Hematopoietic multipotent progenitor cell treated with erythropoietin and hydrocortisone succinate and interleukin-3 and kit ligand, for 8 days (in vitro differentiated cells): ENCODE measurements at places on chromosomes 1 and 21.

DNA sequence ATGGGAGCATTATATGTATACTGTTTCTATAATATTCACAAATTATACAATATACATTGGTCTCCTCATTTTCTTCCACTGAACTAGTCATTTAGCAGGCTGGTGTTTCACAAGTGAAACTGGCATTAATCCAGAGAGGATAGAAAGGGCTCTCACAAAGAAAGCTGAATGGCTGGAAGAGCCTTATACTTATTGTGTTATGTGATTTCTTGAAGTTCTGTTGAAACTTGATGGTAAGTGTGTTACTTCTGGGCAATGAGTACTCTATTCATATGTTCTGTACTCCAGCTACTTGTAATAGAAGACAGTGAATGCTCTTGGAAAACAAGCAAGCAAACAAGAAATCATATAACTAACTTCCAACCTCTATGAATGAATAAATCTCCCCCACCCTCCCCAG lies 14.9 kb downstream of the STX12 start:
- no peak for DNase-seq

GRCh38 chr1:222691016-222691415 lies 21.3 kb downstream of the AIDA start:
- DNase-seq = no peak

GRCh38 chr21:46145840-46146691 lies 9.3 kb downstream of the FTCD start:
- no peak for DNase-seq

GRCh38 chr1:210690236-210690635 lies 361.5 kb downstream of the HHAT start:
- DNase-seq = no peak

- DNase-seq = no peak
These were observed 50.7 kb upstream of the GPR157 start for GRCh38 chr1:9179463-9180110.

DNA sequence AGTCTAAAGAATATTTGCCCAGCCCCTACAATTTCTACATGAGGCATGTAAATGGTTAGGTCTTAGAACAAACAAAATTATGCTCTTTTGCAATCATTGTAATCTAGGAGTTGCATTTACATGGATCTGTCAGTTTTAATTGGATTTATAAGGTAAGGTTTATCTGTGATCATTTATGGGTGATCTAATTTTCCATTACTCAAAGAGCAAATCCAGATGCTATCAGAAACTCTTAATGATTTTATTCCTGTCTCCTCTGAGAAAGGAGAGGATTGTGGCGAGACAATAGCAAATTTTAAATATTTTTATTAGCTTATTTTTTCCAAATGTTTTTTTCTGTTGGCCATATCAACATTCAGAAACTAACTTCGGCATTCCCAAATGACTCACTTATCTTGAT lies 14.2 kb upstream of the NEGR1 start:
- DNase-seq = no peak

GRCh38 chr1:38420666-38421065 lies 374.1 kb upstream of the POU3F1 start:
- no peak for DNase-seq

GRCh38 chr1:94045465-94046056 lies 75.4 kb downstream of the ABCA4 start:
- DNase-seq = peak; percentile 67

DNA sequence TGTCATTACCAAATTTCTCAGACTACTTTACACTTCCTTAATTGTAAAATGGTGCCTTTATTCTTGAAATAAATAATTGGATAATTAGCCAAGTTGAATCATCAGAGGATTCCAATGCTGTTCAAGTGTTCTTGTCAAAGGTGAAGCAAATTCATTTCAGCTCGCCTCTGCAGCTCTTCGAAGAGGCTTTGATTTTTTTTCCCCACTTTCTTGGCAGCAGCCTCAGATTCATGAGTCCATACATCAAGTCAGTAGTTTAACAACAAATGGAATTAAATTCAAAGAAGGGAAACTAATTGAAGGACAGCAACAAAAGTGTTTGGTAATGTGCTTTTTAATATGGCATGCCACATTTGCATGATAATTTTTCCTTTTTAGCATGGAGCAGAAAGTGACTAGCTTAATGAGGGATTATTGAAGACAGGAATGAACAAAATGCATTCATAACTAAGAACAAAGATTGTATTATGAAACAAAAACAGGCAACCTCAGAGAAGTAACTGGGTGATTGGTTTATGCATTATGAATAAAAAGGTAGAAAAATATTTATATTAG lies 239.0 kb downstream of the USH2A start:
- DNase-seq = no peak

GRCh38 chr1:55005351-55006140 lies 6.8 kb downstream of the BSND start:
- DNase-seq = peak; percentile 4

DNA sequence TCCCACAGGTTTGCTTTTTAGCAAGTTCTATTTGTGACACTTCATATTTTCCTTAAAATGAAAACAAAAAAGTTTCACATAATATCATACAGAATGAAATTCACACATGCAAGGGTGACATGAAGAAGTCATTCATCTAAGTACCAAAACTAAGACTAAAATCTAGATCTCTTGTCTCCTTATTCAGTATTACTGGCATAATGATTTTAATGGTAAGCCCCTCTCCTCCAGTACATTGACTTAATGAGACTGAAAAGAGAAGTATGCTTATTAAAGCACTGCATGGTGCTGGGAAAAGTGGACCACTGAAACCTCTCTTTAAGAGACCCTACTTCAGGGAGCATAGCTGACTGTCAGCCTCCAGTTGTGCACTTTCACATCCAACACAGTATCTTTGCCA lies 99.5 kb downstream of the NEGR1 start:
- DNase-seq = no peak

DNA sequence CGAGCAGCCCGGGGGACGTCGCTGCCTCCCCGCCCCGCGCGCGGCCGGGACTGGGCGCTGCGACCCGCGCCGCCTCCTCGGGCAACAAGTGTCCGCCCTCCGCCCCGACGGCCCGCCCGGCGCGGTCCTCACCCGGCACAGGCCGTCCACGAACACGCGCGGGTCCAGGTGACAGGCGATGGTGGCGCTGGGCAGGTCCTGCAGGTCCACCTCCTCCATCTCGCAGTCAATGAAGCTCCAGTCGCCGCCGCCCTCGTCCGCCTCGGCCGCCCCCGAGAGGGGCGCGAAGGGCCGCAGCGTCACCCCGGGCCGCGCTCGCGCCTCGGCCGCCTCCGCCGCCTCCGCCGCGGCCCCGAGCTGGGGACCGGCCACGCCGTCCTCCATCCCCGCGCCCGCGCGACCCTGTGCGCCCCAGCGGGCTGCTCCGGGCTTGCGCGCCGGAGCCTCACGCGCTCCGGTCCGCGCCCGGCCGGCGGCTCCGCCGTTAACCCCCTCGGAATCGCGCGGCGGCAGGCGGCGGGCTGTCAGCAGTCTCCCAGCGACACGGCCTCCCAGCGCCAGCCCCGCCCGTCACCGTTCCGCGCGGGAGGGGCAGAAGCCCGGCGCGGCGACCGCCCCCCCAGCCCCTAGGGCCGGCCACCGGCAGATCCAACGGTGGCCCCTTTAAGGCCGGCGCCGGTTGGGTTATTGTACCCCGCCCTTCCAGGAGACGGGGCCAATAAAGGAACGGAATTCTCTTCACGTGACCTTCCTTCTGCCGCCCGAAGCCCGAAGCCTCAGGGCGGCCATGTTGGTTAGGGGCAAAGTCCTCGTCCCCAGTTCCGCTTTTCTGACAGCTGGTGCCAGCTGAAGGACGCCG lies at the start of gene RCAN1:
RCAN1 (minus strand) TSS at position 486 of the 859 bp plus-strand sequence; CDS start at position 384, 102 bp downstream.
- peak; percentile 96 for DNase-seq

GRCh38 chr1:115453666-115454065 lies 115.6 kb upstream of the NGF start:
- no peak for DNase-seq

- peak; percentile 20 for DNase-seq
These were observed 36.5 kb downstream of the RLF start for GRCh38 chr1:40197656-40198055.

DNA sequence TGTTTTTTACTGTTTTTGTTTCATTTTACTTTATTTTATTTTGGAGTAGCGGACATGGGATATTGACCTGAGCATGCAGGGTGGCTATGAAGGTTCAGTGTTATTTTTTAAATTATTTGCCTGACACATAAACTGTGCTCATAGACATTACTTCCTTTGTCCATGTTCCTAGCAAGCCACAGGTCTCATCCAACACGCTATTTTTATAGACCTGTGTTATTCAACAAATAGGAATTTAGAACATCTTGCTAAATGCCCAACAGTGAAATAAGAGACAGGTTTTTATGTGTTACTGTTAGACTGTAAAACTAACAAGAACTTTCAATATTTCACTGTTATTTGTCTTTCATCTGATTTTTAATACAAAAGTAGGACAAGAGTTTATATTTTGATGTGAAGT lies 756.4 kb downstream of the KCNT2 start:
- no peak for DNase-seq

GRCh38 chr1:18452550-18452949 lies 28.2 kb upstream of the KLHDC7A start:
- peak; percentile 29 for DNase-seq

DNA sequence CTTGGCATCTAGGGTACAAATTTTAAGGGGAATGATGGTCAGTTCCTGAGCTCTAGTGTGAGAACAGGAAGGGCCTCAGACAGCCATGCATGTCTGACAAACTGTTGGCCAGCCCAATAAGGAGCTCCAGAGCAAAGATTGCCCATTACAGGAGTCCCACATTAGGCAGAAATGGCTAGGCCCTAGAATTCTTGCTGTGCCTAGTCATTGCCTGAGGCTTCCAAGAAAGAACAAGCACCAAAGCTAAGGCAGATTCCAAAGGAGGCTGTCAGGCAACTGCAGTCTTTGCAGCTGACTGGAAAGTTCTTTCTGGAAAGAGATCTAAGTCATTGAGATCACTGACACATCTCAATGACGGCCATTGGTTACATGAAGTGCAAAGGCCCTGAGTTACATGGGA lies 3.9 kb upstream of the STIL start:
- DNase-seq = no peak

- DNase-seq = no peak
These were observed 53.1 kb downstream of the APP start for GRCh38 chr21:26117324-26117971.

DNA sequence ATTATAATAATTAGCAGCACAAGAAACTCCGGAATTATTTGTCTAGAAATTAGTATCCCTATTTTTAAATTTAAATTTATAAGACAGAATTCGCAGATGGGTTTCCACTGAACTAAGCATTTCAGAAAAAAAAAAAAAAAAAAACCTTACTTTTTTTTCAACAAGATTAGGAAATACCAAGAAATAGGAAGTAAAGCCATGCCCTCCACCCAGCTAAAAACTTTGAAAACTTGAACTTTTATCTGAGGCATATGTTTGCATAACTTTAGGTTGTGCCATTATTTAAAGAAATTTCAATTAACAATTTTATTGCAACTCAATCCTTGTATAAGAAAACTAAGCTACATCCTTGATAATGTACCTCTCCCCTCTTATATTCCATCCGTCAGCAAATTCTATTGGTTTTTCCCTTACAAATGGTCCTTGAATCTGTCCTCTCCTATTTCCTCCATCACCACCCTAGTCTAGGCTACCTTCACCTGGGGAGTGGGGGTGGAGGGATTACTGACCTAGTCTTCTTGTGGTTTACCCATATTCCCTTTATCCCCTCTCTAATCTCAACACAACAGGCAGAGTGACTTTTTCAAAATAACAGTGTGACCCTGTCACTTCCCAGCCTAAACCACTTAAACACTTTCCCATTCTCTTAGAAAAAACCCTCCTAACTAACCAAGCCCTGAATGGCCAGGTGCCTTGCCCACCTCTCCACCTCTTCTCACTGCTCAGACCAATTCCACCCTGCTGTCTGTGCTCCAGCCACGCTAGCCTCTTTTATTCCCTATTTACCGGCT lies 1.4 kb upstream of the EVI5 start:
- DNase-seq = peak; percentile 32

- no peak for DNase-seq
These were observed 238.5 kb upstream of the RAB4A start for GRCh38 chr1:229032375-229032774.

DNA sequence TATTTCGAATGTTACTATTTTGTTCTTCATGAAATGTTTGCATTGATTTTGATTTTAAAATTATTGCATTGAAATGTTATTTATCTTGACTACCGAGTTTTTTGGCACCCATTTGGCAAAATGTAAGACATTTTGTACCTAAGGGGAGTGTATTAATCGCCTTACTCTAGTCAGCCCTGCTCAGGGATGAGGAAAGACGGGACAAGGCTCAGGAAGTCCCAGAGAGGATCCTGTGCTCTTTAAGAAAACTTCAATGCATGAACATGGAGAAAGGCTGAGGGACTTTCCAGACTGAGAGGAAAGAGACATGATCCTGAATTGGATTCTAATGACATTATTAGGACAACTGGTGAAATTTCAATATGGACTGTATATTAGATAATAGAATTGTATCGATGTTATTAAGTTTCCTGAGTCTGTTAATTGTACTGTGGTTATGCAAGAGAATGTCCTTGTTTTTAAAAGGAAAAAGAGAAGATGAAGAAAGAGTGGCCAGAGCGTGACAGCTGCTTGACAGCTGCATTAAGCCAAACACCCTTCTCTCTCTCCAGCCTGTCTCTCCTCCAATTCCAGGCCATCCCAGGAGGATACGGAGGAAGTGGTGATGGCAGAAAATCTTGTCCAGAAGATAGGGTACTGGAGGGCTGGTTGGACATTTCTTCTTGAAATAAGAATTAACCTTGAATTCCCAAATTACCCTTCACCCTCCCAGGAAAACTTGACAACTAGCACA lies 66.0 kb downstream of the PLEKHA6 start:
- DNase-seq = no peak
